Stimulated activated CD8-positive, alpha-beta memory T cell treated with anti-CD3 and anti-CD28 coated beads, Interleukin-2, amount 100 ng/mL, for 1 hour (primary cell): ENCODE measurements at places on chromosomes 4 and X.

DNA sequence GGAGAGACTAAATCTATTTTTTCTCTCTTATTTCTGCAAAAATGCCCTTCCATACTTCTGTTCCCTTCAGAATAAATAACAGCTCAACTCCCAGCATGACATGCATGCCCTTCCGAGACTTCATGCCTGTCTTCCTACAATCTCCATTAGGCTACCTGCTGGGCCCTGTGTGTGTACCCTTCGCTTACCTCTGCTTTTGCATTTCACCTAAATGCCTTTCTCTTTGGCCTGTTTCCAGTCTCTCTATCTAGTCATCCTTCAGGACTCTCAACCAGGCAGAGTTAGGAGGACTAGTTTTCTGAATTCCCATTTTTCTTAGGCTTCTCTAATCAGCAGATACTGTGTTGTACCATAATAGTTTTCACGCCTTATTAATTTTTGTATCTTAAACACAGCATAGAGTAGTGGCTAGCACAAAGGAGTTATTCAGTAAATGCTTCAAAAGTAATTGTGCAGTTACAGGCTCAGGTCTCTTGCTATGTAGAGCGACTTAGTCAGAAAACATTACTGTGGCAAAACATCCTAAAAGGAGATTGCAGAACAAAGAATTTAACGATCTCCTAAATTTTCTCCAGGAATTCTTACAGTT lies 20.5 kb downstream of the SEPTIN11 start:
- DNase-seq = no peak

DNA sequence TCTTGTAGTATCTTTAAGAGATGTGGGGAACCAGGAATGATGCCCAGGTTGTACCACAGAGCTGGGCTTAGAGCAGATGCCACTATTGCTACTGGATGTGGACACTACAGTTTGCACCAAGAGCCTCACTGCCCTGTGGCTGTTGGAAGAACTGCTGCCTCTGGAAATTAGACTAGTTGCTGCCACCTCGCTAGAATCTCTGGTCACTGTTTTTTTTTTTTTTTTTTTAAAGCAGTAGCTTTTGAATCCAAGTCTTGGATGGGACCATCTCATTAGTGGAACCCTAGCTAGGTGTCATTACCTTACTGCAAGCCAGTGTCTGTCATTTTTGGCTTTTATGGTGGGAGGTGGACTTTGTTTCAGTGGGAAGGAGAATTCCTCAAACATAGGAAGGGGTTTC lies 105.5 kb downstream of the ARHGAP10 start:
- no peak for DNase-seq

GRCh38 chr4:151882072-151882803 lies 121.4 kb upstream of the GATB start:
- DNase-seq = no peak

DNA sequence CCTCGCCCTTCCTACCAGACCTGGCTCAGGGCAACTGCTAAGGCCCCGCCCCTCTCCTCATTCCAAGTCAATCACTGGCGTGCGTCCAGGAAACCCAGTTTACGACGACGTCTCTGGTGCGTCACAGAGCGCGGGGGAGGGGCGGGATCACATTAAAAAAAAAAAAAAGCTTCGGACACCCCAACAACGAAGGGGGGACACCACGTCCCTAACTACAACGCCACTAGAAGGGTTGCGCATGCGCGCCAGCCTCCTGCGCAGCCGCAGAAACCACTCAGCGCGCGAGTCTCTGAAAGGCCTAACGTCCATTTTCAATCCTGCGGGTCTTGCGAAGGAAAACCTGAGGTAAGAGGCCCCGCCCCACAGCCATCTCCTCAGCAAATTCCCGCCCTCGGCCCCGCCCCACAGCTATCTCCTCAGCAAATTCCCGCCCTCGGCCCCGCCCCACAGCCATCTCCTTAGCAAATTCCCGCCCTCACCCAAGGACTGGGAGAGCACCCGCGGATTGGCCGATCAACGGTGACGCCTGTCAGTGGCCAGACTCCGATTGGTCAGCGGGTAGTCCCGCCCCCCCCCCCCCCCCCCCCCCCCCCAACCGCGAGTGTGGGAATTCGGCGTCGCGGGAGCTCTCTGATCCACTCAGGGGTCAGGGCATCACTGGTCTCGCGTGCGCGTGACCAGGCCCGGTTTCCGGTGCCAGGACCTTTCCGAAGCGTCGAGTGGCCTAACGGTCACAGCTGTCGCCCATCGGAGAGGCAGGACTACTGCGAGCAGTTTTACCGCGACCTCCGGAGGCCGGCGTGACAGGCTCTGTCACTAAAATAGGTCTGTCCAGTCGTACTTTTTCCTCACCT lies at the start of gene SCML1:
Gene SCML1 (plus strand): TSS at position 638 of the 854 bp plus-strand sequence. CDS start 6,694 bp downstream, outside the sequence.
- peak; percentile 63 for DNase-seq

GRCh38 chr4:183205193-183205592 lies 106.1 kb downstream of the WWC2 start:
- no peak for DNase-seq

- DNase-seq = no peak
These were observed 32.0 kb downstream of the F8 start for GRCh38 chrX:154990496-154990895.

GRCh38 chr4:164304101-164304639 lies 449.8 kb upstream of the SMIM31 start:
- no peak for DNase-seq
